GOT3 (cell line): ENCODE measurements at places on chromosomes 6 and 20.

DNA sequence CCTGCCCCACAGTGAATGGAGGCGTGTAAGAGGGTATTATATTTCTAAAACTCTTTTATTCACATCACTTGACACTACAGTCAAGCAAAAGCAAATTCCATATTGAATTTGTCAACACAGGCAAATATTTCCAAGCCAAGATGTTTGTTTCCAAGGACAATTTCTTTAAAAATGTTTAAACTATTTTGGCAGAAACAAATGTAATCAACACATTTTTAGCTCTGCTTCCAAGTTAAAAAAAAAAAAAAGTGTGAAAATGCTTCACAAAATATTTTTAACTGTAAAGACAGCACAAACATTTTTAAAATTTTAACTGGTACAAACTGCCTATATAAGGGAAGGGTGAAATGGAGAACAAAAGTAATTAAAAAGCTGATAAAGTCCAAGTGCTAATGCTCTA is 44.9 kb upstream of the DST start:
- no peak for DNase-seq

DNA sequence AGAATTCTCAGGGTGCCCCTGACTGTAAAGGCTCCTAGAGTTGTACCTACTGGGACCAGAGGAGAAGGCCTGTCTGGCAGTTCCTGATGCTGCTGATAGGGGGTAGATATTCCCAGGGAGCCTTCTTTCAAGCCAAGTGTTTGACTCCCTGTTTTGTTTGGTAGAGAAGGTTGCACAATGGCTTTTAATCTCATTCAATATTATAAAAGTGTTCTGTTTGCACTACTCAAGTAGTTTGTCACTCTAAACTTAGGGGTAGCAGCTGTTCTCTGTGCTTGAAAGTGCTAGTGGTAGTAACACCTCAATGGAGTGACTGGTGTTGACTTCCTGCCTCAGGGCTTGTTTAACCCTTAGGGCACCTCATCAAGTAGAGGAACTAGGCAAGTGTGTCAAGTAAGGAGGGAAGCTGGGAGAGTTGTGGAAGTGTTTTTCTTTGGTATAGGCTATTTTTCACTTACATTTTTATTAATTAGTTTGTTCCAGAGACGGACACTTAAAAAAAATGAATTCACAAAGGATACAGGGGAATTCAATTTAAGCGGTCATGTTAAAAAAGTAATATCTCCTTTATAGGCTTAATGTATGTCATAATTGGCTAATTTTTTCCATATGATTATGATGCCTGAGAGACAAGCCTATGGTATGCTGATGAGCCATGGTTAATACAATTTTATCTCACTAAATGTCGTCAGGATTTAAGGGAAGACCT is 38.1 kb downstream of the BICRAL start:
- no peak for DNase-seq

DNA sequence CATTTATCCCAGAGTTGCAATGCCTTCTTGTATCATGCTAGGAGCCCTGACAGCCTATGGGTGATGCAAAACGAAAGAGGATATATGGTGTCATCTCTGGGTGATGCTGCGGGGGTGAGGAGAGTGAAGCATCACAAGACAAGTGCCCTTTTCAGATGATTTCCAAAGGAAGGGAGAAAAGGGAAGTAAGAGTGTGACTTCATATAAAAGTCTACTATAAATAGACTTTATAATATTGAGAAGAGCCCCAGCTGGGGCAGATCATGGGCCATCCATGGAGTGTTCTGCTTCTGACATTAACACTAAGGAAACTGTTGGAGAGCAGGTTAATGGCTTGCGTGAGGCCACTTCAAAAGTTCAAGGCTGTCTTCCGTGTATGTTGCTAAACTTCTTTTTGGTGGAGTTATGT is 4.4 kb downstream of the CD83 start:
- no peak for DNase-seq

GRCh38 chr20:33305589-33306057 is 22.6 kb downstream of the BPIFB1 start:
- DNase-seq, result no peak

DNA sequence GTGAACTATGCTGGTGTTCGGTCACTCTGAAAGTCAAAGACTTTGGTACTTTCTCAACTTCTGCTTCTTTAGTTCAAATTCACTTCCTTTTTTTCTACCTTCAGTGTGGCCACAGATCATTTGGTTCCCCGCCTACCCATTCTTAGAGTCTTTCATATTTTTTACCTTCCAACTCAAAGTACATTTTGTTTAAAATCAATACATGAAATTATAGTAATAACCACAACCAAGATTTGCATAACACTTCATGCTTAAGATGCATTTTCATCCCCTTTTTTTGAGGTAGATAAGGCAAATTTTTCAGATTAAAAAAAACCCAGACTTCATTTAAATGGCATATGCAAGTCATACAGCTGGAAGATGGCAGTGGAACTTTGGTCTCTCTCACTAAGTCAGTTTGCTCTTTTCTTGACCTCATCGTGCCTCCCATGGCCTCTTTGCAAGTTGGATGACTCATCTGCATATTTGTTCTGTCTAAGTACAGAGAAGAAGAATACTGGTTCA is 11.9 kb upstream of the CNR1 start:
- DNase-seq, result no peak

DNA sequence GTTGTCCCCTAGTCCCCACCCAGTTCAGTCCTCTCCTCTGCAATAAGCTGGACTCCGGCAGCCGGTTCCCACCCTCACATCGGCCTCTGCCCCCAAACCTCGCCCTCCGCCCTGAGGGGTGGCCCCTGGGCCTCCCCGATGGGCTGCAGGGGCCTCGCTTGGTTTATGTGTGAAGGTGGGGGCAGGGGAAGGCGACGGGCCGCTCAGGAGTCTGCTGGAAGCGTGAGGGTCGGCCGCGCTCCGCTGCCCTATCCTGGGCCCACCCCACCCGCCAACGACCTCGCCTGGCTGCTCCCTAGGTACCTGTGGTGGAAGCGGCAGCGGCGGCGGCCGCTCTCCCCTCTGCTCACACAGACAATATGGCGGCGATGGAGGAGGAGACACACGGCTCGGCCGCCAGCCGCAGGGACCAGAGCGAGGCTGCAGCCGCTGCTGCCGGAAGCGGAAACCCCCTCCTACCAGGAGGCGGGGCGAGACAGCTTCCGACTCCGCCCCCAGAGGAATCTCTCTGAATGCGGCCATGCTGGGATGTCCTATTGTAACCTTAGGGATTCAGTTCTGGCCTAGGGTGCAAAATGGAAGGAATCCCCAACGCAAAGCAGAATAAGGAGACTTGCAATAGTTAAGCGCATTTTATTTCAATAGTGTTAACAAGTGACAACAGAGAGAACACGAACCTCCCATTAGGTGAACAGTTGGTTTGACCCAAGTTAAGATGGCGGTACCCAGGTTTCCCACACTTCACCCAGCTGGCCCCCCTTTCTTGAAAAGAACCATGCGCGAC is at the start of gene CSNK2A1:
CSNK2A1 (minus strand) TSS at position 422 of the 784 bp plus-strand sequence. CDS start 35,239 bp downstream, outside the sequence.
- DNase-seq, result peak; percentile 93

GRCh38 chr6:1605893-1606779 is 3.6 kb upstream of the FOXC1 start:
- DNase-seq, result no peak

DNA sequence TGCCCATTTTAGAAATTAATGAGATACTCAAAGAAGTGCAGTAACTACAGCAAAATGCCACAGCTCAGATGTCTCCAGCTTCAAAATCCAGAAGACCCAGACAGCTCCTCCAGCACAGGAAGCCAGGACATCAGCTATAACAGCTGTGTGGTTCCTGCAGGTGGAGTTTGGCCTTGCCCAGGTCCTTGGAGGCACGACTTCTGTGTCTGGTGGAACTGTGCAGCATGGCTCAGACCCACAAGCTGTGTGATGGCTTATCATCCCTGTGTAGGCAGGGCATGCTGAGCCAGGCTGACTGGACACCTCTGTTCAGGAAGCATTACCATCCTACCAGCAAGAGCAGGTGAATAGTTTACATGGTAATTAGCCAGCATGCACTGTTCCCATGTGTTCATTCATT is 26.5 kb upstream of the CD93 start:
- no peak for DNase-seq

DNA sequence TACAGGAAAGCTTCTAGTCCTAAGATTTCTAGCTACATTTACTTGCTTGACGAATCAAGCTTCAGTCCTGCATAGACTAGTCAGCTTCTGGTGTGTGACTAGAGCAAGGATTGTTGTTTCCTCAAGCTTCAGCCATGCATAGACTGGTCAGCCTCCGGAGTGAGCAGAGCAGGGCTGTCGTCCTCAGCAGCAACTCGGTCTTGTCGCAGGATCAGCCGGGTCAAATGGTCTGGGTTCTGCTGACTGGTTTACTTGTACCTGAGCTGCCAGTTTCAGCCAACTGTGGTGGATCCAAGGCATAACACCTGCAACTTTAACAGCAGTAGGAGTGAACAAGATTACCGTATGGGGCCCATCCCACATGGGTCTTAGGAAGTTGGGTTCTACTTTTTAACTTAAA is 10.8 kb upstream of the GMPR start:
- no peak for DNase-seq

DNA sequence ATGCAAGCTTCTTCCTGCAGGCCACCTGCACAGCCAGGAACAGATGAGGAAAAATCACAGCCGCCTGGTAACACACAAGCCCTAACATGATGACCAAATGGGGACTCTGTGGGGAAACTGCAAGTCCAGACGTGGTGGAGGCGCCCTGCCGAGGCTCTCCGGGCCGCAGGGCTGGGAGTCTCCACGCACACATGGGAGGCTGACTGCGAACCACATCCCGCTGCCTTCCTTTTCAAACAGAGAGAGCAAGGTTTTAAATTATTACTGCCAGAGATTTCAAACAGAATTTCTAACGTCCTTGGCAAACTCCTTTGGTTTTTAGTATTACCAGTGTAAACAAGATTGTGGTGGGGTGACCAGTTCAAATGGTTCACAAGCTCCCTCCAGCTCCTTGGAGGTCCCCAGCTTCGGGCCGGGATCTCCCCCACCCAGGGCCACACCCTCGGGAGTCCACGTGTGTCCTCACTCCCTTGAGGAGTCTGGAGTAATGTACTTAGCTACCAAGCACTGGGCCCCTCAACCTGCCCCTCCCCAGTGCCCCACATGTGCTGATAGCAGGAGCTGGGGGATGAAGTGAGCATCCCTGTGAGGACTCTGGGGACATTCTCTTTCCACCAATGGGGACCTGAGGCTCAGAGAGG is 252.7 kb downstream of the TAF4 start:
- no peak for DNase-seq

- no peak for DNase-seq
These were observed 25.6 kb downstream of the HLA-G start for GRCh38 chr6:29853245-29853644.

- DNase-seq, result no peak
These were observed 1.4 kb downstream of the GRIK2 start for GRCh38 chr6:101394936-101395335.

DNA sequence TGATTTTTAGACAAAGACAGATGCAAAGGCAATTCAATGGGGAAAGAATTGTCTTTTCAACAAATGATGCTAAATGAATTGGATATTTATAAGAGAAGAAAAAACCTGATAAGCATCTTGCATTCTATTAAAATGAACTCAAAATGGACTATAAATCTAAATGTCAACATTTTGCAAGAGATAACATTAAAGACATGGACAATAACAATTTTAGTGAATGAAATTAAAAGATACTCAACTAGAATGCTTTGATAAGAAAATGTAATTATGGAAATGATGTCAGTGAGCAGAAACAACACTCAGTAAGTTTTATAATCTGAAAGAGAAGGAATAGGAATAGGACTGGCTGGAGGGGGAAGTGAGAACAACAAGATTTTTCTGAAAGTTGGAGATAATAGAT is 421.7 kb downstream of the C6orf118 start:
- DNase-seq, result no peak

- DNase-seq, result no peak
These were observed 1.5 kb downstream of the PTPRT start for GRCh38 chr20:43188234-43188653.

DNA sequence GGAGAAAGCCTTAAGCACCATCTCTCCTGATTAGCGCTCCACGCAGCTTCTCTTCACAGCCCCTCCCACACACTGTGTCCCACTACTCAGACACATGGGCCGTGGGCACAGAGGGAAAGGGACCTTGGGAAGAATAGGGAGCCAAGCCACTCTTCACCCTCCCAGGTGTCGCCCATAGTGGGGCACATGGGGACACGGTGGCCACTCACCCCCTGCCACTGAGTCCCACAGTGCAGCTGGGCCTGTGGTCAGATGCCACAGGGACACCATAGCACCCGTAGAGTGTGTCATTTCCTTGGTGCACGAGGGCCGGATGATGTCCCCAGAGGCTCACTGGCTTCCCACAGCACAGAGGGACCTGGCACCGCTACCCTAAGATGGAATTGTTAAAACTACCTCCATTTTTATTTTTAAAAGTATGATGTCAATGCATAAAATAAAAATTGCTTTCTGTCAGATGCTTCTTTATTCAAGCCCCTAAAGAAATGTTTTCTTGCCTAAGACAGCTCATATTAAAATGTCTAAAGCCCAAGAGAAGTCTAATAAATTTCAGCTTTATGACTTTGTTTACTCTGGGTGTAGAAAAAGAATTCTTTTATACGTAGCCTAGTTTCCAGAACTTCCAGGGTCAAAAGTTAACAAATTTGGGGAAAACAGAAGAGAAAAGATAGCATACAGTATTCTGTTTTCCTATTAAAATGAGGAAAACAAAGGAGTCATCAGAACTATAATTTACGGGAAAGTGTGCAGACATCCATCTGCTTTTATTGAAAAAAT is 191.0 kb upstream of the SNX9 start:
- DNase-seq, result no peak

GRCh38 chr6:80789912-80790570 is 683.6 kb downstream of the BCKDHB start:
- no peak for DNase-seq

GRCh38 chr6:50240986-50241385 is 191.3 kb upstream of the DEFB112 start:
- no peak for DNase-seq

DNA sequence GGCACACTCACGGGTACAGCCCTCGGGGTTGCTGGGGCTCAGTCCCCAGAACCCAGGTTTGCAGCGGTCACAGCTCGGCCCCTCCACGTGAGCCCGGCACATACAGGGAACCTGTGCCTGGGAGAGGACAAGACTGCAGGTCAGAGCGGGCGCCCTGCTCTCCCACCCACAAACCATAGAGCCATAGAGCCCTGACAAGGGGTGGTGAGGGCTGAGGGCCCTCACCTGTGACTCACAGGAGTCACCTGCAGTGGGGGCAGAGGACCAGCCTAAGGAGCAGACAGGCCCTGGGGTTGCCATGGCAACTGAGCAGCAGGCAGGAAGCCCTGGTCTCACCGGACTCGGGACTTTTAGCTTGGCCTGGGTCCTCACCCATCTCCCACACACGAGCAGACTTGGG is 30.8 kb downstream of the LAMA5 start:
- no peak for DNase-seq

DNA sequence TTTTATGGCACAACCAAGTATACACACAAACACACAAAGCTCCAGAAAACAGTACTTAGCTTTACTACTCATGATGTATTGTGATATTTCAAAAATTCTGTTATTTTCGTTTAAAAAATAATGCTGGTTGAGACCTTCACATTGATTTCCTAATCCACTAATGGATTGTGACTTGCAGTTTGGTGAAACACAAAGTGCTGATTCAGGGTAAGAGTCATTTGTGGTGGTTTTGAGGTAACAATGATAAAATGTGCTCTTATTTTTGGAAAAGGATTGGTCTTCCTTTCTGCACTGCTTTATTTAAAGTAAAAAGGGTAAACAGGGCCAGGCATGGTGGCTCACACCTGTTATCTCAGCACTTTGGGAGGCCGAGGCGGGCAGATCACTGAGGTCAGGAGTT is 1.9 kb downstream of the AAR2 start:
- no peak for DNase-seq
